Cardiac septum (tissue), 1 donor: ENCODE measurements at places on chromosomes 16 and 17.

DNA sequence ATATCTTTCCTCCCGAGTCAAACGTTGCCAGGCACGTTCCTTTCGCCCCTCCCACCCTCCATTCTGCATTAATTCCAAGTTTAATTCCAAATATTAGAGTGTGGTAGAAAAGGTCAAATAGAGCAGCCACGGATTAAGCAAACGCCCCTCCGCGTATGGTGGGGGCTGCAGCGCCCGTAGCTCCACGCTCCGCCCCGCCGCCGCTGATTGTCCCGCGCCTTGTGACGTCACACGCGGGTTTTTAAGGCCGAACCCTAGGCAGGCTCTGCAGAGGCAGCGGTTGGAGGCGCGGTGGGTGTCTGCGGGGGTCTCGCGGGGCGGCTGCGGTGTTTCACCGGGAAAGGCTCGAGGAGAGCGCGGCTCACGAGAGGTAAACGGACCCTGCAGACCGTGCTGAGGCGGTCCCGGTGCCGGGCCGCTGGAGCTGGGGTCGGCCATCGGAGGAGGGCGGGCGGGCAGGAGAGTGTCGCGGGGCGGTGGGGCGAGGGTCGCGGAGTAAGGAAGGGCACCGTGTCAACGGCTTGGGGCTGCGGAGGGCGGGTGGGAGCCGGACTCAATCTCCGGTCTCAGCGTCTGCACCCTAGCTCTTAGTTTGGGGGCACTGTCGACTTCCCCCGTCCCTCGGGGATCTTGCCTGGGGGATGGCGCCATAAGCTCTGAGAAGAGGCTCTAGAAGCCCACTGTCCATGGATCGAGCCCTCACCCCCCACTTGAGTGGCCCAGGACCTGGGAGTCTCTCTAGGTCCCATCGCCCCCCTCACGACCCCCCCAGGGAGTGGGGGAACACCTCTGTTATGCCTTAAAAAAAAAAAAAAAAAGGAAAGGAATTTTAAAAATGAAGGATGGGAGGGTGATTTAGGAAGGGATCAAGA is at the start of gene ARL4D:
TSS of gene ARL4D (plus strand) at position 270 of the 872 bp plus-strand sequence. CDS start 740 bp downstream, outside the sequence.
- peak; percentile 96 for DNase-seq

GRCh38 chr17:40338058-40338457 is 26.5 kb downstream of the GJD3 start:
- DNase-seq, result no peak

GRCh38 chr16:79608976-79609375 is 8.4 kb upstream of the MAF start:
- no peak for DNase-seq

- no peak for DNase-seq
Observed at GRCh38 chr17:79844869-79845600, 5.8 kb upstream of the CBX4 start.

DNA sequence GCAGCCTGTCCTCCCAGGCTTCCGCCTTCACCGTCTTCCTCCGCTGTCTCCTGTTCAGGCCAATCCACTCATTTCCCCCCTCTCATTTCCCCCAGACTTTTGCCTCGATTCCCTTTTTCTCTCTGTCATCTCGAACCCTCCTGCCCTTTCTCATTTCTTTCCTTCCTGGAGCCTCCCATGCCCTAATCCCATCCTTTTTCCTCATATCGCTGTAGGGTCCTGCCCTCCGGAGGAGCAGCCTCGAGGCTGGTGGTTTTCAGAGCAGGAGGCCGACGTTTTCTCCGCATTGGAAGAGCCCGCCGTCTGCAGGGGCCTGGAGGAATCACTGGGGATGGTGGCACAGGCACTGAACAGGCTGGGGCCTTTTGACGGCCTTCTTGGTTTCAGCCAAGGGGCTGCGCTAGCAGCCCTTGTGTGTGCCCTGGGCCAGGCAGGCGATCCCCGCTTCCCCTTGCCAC is 597 bp downstream of the OVCA2 start:
- no peak for DNase-seq

DNA sequence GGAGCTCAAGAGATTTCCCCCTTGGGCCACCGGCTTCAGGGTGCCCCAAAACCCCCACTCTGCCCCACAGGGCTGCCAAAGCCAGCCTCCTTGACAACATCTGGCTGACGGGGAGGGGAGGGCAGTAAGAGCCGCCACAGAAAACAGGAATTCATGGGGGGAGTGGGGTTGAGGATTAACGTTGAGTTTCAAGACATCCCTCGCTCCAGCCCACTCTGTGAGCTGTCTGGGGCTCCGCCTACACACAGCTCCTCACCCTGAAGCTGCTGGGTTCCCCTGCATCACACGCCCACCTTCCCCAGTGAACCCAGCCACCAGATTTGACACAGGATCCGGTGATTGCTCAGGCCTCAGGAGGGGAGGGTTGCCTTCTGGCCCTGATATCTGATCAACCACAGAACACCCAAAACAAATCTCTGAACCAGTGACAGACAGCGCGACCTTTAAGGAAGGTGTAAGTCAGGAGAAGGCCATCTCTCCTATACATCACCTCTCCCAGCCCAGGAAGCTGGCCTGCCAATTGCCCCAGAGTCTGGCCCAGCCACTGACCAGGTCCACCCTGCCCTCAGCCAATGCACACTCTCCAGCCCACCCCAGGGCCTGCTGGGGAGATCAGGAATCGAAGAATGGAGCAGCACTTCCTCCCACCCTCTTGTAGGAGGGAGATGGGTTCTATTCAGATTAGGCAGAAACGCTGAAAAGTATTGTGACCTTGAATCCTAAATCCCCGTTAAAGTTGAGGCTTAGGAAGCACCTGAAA is 132.1 kb downstream of the CLEC16A start:
- no peak for DNase-seq

DNA sequence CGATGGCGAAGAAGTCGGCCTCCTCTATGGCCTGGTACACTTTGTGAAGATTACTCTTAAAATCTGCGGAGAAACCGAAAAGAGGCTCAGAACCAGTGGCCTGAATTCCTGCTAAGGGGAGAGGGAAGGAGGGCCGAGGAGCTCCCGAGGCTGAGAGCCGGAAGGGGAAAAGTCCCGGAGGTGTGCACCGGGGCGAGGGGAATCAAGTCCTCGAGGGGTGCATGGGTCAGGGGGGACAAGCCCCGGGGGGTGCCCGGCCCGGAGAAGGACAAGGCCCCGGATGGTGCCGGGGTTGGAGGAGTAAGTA is 495 bp downstream of the PARN start:
- no peak for DNase-seq

DNA sequence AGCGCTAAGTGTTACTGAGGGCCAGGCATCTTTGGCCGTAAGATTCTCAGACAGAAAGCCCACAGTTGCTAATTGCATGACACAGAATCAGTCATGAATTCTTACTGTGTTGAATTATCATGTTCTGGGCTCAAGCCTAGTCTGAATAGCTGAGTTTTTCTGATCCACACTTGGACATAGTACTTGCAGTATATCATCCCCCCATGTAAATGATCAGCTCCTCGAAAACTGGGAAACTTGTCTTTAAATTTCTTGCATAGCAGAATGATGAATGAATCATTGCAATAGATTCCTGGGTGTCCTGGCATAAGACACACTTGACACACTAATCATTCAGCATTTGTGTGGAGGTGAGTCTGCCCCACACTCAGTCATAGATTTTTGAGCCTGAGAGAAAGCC is 2.2 kb downstream of the MLYCD start:
- DNase-seq, result no peak

DNA sequence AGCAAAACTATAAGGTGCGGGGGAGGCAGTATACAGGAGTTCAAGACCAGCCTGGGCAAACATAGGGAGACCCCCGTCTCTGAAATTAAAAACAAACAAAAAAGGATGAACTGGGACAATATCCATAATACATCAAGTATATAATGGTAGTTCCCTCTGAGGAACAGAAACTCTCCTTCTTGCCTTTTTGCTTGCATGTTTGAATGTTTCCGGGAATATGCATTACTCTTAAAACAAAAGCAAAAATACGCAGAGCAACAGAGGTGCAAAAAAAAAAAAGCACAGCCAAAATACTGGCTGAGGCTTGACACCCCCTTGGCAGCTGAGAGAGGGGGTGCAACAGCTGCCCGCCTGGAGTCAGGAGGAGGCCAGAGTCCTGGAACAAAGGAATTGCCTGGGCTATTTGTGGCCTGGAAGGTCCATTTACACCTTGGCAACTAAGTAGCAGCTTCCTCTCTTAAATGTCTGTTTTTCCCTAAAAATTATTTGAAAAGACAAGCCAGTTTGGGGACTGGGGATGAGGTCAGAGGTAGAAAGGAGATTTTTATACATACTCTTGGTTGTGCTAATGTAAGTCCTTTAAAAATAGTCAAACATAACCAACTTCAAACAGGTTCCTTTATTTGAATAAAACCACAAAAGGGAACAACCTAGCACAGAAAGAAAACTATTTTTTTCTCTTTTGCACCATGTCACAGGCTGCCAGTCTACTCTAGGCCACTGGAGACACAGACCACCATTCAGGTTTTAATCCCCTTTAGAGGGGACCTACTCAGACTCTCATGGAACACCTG is 19.5 kb downstream of the USP7 start:
- DNase-seq, result no peak

DNA sequence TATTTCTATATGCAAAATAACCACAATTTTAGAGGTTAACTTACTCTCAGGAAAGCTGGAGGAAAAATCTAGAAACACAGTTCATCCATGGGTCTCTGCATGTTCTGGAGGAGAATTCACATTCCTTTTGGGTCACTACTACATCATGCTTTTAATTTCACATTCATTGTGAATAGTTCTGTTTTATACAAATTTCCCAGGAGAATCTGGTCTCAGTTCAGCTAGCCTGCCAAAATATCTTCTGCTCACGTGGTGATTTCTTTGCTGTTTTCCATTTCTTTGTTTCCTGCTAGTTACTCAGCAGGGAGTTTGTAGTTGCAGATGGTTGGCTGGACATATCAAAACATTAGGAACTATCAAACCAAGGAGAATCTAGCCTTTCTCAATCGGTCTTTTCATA is at the start of gene ABCA9:
TSS of gene ABCA9 (minus strand) at position 106 of the 400 bp plus-strand sequence. CDS start 9,801 bp downstream, outside the sequence.
- DNase-seq, result no peak

- DNase-seq, result no peak
Observed at GRCh38 chr17:4944554-4945175, 3.7 kb downstream of the PFN1 start.

DNA sequence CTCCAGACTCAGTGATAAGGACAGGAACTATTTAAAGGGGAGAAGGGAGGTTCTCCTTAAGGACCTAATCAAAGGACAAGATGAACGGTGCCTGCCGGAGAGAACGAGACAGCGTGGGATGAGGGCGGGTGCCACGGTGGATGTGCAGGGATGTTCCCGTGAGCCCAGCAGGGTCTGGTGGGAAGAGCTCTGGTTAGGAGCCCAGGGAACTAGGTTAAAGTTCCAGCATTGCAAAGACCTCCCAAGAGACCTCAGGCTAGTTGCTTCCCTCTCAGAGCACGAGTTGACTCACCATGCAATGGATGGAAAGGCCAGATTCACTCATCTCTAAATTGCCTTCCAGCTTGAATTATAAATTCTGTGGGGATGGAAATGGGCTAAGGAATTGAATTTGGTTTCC is 14.7 kb downstream of the CCR7 start:
- DNase-seq, result peak; percentile 75

DNA sequence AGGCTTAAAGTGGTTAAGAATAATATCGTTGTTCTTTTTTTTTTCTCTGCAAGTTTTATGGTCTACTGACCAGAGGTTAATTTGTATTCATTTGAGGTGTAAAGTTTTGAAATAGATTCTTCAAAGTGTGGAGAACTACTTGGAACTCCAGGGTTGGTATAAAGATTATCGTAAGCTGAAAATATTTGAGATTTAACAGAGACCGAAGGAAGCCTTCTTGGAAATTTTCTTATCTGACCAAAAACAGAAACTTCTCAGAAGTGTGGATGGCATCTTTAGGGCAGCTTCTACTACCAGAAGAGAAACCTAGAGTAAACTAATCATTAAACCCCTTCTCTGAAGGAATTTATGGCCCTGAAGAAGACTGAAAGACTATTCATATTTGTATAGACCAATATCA is 206.8 kb upstream of the MON1B start:
- no peak for DNase-seq

- DNase-seq, result no peak
Observed at GRCh38 chr17:31604936-31605335, 213.5 kb downstream of the RAB11FIP4 start.

GRCh38 chr16:49700251-49701064 is 155.5 kb downstream of the ZNF423 start:
- DNase-seq, result no peak

GRCh38 chr17:64336760-64337413 is 53.8 kb downstream of the PECAM1 start:
- DNase-seq, result no peak

DNA sequence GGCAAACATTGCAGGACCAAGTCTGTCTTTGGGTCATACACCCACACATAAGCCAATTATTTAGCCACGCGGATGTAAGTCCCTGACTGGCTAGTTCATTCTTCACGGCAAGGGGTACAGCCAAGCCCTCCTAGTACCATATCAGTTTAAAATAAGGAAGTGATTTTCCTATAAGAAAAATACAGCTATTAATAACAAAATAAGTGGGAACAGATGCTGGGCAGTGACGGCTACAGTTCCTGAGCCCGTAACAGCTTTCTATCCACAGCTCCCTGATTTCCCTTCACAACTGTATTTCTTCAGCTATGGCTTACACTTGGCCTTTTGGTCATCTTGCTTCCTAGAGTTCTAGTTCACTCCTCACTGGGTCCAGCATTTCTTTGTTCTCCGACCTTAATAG is 542.4 kb upstream of the C16orf82 start:
- DNase-seq, result no peak

DNA sequence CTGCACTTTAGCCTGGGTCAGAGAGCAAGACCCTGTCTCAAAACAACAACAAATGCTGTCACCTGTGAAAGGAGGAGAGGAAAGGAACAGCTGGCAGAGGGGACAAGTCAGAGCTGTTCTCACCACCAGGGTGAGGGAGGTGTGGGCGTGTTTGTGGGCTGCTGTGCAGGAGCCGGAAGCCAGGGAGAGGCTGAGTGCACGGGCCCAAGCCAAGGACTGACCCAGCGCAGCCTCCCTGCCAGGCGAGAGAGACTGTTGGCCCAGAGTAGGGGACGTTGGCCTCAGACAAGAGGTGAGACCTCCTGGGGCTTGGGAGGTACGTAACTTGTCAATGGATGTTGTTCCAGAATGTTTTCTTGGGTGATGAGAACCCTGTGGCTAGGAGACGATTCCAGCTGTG is 10.7 kb downstream of the SPNS2 start:
- DNase-seq, result no peak

DNA sequence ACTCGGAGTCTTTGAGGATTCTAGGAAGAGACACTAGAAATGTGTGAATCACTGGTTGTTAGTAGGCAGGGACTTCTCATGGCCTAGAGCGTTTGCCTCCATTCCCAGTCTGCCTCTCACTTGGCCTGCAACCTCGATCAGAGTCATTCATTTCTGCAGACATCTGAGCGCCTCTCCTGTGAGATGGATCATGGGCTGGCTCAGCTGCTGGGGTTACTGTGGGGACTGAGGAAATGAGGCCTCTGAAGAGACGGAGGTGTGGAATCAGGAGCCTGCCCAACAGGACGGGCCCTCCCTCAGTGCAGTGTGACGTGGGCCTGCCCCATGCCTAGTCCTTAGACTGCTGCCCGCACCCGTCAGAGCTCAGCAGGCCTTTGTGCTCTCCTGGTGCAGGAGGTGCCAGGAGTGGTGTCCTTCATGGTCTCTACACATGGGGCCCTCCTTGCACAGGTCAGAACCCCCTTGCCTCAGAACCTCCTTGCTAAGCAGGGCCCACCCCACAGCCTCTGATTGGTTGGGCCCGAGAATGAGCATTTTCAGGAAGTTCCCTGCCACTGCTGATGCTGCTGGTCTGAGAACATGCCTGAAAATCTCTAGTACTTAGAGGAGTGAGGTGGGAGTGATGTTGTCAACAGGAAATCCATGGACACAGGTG is 99.4 kb downstream of the NPIPB11 start:
- no peak for DNase-seq

GRCh38 chr16:4578961-4579530 is 22.9 kb downstream of the C16orf96 start:
- DNase-seq, result no peak

GRCh38 chr16:25260416-25260815 is 2.8 kb upstream of the ZKSCAN2 start:
- DNase-seq, result no peak
